GM13977 (cell line): ENCODE measurements at places on chromosomes 11 and 22.

GRCh38 chr11:69392104-69392653, 89.3 kb upstream of the LINC01488 start:
- DNase-seq: no peak

GRCh38 chr11:46299451-46299961, 22.0 kb downstream of the CREB3L1 start:
- no peak for DNase-seq

- no peak for DNase-seq
These were observed 1.2 kb downstream of the CD3E start for GRCh38 chr11:118305726-118306125.

GRCh38 chr22:32583074-32583682, 108.6 kb downstream of the FBXO7 start:
- DNase-seq: no peak

DNA sequence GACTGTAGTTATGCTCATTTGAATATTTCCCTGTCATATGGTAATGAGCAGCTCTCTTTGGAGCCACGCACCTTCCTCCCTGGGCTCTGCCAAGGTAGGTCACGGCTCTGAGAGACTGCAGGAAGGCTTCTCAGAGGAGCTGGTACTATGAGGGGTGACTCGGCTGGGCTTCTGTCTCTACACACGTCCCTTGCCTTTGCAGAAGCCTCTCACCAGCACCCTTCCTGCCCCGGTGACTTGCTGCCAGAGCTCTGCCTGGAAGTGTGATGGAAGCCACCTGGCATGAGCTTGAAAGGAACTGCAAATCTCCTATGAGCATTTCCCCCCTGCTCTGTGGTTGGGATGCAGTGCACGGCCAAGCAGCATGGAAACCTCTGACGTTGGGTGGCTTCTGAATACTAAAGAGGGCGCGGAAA, 74.2 kb downstream of the KIRREL3 start:
- no peak for DNase-seq

- DNase-seq: peak; percentile 44
These were observed 216.3 kb upstream of the SYN3 start for GRCh38 chr22:33274214-33275072.

DNA sequence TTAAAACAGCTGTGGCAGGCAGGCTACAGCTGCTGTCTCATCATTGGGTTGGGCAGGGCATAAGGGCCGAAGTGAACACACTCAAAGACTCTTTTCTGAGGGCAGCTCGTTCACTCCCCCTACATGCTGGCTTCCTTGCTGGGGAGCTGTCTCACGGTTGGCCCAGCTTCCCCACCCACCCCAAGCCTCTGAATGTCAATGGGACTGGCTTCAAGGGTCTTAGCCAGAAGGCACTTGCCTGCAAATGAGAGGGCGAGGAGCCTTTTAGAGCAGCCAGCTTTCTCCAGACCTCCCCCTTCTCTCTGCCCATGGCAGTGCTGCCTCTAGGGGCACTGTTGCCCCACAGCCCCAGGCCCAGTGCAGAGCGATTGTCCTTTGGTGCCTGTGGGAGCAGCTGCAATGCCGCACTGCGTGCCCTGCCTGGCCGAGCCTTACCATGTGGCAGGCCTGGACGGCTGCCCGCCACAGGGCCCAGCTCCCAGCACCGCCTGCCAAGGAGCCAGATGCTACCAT, 94.7 kb upstream of the RASSF10 start:
- DNase-seq: peak; percentile 27

DNA sequence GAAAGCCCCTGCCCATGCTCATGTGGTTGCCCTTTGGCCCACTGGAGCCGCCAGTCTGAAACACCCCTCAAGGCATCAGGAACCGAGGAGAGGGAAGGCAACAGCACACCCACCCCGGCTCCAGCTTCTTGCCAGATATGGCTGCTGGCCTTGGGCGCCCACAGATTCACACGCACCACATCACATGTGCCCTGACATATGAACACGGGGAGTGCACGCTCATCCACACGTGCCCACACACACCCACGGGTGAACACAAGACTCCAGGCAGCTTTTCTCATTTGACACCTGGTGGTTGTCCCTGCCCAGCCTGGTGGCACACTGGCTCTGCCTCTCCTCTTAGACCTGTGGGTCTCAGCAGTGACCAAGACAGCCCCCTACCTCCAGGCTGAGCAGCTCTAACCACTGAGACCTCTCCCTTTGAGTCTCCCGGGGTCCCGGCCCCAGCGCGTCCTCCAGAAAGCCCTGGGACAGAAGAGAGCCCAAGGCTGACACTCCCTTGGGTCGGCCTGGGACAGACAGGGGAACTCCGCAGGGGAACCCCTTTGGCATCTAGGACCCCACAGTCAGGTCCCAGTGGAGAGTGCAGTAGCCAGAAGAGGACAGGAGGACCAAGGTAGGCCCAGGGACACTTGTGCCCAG, 2.7 kb upstream of the MAPK12 start:
- DNase-seq: no peak

GRCh38 chr11:61611309-61611708, 30.4 kb upstream of the SYT7 start:
- no peak for DNase-seq

GRCh38 chr11:8263109-8263768, 439 bp downstream of the LMO1 start:
- DNase-seq: no peak

- DNase-seq: no peak
These were observed 108.5 kb upstream of the ALX4 start for GRCh38 chr11:44418456-44418830.

- DNase-seq: no peak
These were observed 22.5 kb downstream of the FADS3 start for GRCh38 chr11:61868571-61869428.

GRCh38 chr11:119741369-119742262, 12.6 kb upstream of the NECTIN1 start:
- peak; percentile 88 for DNase-seq

DNA sequence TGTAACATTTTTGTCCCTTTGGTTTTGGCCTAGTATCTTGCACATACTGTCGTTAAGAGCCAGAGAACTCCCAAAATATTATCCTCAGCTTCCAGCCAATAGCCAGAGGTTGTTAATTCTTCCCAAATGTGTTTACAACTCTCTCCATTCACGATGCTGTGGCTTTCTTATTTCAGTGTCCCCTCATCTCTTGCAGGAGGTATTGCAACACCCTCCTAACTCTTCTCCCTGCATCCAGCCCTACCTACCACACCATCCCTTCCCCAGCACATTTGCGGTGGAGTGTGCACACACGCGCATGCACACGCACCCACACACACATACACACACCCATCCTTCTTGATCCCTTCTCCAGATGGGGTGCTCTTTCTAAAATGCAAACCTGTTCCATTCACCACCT, 75.6 kb upstream of the LMO2 start:
- no peak for DNase-seq

GRCh38 chr22:19767427-19768341, 7.1 kb downstream of the TBX1 start:
- DNase-seq: no peak

- DNase-seq: no peak
These were observed 6.3 kb downstream of the BBOX1 start for GRCh38 chr11:27046956-27047355.

DNA sequence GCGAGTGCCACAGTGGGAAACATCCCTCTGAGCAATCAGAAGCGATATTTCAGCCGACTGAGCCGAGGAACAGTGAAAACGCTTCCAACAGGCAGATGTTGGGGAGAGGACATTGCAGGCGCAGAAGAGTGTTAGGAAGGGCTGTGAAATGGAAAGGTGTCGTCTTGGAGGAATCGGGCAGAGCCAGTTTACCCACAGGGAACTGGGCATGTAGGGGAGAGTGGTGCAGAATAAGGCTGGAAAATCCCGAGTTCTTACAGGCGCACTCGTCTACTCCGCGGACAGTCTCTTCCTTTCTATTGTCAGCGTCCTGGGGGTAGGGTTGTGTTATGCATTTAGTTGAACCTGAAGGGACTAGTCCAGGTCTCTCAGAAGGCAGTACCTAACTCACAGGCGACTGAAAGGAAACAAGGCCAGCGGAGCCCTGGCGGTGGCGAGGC, 1.1 kb upstream of the APLP2 start:
- no peak for DNase-seq

GRCh38 chr11:122696662-122697061, 41.1 kb downstream of the UBASH3B start:
- DNase-seq: peak; percentile 76

DNA sequence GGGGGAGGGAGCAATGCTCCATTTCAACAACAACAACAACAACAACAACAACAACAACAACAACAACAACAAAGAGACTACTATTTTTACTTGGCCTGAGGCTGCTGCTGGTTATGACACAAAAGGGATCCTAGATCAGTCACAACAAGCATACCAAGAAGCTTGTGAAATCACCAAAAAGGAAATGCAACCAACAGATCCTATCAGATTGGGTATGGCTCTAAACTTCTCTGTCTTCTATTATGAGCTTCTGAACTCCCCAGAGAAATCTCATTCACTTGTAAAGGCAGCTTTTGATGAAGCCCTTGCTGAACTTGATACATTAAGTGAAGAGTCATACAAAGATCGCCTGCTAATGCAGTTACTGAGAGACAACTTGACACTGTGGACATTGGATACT, 10.5 kb upstream of the MS4A2 start:
- no peak for DNase-seq

DNA sequence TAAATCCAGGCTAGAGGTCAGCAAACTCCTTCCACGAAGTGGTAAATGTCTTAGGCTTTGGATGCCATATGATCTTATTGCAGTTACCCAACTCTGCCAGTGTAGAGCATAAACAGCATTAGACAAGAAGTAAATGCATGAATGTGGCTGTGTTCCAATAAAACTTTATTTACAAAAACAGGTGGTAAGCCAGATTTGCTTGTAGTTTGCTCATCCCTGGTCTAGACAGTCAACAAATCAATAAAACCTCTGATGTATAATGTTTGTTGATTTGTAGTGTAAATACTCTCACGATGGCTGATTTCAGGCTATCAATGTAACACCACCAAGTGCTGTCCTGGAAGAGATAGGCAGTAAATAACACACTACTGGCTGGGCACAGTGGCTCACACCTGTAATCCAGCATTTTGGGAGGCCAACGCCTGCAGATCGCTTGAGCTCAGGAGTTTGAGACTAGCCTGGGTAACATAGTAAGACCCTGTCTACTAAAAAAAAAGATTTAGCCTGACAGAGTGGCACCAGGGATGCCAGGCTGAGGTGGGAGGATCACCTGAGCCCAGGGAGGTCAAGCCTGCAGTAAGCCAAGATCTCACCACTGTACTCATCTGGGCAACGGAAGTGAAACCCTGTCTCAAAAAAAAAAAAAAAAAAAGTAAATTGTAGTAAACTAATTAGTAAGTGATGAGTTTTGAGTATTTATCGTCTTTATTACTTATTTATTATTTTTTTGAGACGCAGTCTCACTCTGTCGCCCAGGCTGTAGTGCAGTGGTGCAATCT, 6.9 kb upstream of the CATSPER1 start:
- no peak for DNase-seq

GRCh38 chr11:31714840-31715239, 96.3 kb downstream of the PAX6 start:
- no peak for DNase-seq

DNA sequence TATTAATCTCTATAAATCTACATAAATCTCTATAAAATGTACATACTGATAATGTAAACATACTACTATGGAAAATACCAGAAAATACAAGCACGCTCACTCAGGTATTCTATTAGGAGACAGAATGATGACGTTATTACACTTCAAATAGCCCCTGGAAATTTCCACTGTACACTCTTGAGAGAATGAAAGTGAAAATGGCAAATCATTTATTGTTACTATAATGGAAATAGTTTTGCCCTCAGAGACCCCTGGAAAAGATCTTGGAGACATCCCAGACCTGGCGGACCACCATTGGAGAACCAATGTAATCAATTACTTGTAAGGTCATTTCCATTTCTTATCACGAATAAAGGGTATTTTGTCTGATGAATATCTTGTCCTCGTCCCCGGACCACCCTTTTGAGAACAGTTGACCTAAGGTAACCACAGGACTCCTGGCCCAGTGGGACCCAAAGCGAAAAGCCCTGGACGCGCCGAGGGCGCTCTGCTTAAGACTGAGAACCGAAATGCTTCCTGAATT, 509 bp upstream of the PRRG4 start:
- peak; percentile 69 for DNase-seq

DNA sequence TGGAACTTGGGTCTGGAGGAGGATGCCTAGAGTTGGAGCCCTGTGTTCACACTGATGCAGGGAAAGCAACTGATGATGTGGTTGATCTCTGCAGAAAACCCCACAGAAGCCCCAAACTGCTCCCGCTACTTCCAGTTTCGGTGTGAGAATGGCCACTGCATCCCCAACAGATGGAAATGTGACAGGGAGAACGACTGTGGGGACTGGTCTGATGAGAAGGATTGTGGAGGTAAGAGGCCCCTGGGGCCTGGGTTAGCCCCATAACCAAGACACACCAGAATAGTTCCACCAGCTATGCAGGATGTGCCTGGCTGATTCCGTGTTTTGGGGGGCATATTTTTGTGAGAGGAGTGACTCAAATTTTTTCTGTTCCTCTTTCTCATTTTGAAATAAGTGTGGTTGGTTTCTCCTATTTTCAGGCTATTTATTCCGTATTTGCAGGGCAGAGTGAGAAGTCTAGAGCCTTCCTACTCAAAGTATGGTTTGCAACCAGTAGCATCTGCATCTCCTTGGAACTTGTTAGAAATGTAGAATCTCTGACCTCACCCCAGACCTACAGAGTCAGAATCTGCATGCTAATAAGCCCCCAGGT, 137.3 kb upstream of the SORL1-AS1 start:
- peak; percentile 80 for DNase-seq

GRCh38 chr11:97525273-97525672, 1135.5 kb downstream of the JRKL start:
- no peak for DNase-seq

GRCh38 chr11:105183987-105184386, 44.4 kb upstream of the CARD18 start:
- DNase-seq: no peak

- DNase-seq: no peak
These were observed 149.8 kb upstream of the THY1 start for GRCh38 chr11:119572481-119573424.
